CD4-positive, alpha-beta T cell treated with Interleukin-17A for 1 hour (primary cell): ENCODE measurements at places on chromosomes 16 and 17.

DNA sequence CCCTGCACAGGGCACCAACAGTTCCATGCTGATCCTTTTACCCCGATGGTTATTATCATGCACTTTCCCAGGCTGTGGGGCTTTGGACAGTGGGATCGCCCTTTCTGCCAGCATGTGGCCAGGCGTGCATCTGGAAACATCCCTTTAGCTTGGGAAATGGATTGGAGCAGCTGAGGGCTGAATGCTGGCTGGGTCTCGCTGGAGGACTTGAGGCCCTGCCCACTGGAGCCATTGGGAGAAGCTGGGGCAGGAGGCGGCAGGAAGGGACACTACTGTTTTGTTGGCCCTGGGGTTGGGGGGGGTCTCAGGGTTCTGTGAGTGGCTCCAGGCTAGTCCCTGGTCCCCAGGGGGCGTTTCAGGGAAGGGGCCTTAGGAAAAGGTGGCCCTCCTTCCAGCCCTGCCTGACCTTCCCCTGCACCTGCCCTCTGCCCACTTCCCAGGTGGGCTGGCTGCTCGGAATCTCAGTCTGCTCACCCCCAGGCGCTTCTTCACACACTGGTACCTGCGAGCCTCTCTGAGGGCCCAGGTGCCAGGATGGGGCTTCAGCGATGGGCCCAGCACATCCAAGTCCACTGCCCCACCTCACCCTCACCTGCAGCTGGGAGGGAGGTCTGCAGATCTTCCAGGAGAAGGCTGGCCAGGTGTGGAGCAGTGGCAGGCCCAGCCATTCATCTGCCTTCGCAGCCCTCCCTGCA lies 1.6 kb upstream of the ADGRG3 start:
- DNase-seq: no peak

- DNase-seq: no peak
Observed at GRCh38 chr17:4165301-4166010, 22.5 kb downstream of the CYB5D2 start.

GRCh38 chr17:14901376-14901775 lies 363.8 kb downstream of the PMP22 start:
- no peak for DNase-seq

- DNase-seq: no peak
Observed at GRCh38 chr17:32275060-32276042, 9.7 kb downstream of the RHBDL3 start.

- DNase-seq: no peak
Observed at GRCh38 chr17:49244839-49245238, 14.3 kb upstream of the PHOSPHO1 start.

DNA sequence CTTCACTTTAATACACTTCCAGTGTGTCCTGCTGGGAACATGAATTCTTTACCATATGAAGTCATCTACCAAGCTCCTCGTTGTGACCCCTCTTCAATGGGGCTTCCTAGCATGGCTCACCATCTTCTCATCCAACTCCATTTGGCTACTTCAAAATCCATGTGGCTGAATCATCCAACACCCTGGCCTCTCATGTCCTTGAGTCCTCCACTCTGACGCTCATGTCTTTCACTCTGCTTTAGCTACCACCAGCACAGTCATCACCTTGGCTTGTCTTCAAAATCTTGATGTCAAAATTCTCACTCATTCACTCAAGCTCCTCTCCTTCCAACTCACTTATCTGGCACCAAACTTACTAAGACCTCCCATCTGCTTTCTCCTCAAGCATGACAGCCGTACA lies 35.8 kb downstream of the AMFR start:
- DNase-seq: no peak

GRCh38 chr17:10608244-10608643 lies 48.9 kb downstream of the MYH3 start:
- DNase-seq: no peak

- DNase-seq: peak; percentile 79
Observed at GRCh38 chr17:75827308-75828075, 16.7 kb downstream of the UNC13D start.

DNA sequence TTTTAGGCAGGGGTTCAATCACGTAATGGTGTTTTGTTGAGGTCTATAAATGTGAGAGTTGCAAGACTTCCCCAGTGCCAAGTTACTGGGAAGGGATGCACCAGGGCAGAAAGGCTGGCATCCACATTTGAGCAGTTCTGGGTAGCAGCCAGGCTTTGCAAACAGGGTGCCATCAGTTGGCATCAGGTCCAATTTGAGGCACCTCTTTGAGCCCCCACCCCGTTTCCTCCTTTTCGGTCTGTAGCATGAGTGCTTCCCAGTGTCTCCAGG lies 142.6 kb upstream of the CACNG5 start:
- no peak for DNase-seq

- DNase-seq: no peak
Observed at GRCh38 chr16:66035096-66035495, 331.4 kb upstream of the CDH5 start.

DNA sequence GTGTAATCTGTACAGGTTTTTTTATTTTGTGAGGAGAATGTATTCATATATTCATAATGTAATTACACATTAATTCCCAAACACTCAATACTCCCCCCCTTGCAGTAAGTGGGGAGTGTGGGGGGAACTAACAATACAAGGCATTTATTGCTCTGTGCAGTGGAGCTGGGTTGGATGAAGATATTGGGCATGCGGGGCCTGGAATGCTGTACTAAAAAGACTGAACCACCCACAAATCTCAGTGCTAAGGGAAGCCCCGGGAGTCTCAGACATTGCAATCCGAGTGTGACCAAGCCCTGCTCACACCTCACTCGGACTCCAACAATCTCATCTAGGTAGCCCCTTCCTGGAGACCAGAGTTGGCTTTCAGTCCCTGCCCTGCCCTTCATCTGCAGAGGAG lies 6.0 kb downstream of the PLLP start:
- no peak for DNase-seq

GRCh38 chr16:50692999-50693781 lies at the start of gene NOD2:
NOD2 (plus strand) TSS chr16:50693606; CDS start chr16:50699496, 5,890 bp downstream.
- DNase-seq: peak; percentile 34

DNA sequence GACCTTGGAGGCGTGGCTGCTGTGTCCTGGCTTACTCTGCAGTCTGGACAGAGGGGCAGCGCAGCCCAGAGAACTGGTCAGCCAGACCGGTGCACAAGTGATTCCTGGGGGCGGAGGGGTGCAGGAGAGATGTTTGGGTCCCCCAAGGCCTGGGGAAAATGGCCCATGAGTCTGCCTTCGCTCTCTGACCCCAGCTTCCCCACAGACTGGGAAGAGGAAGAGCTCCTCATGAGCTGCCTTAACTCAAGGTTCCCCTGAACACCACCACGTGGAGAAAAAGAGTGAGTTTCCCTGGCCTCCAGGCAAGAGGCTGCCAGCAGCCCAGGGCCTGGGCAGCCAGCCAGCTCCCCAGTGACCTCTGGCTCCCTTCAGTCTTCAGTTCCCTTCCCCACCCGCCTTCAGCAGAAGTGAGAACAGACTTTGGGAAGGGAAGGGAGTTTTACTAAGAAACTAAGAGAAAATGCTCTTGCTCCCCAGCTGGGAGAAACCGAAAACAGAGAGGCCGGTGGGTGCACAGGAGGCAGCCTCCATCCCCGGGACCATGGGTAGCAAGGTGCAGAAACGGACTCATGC lies 2.0 kb upstream of the C17orf99 start:
- DNase-seq: no peak

GRCh38 chr16:67391424-67392300 lies 1.6 kb downstream of the TPPP3 start:
- no peak for DNase-seq

DNA sequence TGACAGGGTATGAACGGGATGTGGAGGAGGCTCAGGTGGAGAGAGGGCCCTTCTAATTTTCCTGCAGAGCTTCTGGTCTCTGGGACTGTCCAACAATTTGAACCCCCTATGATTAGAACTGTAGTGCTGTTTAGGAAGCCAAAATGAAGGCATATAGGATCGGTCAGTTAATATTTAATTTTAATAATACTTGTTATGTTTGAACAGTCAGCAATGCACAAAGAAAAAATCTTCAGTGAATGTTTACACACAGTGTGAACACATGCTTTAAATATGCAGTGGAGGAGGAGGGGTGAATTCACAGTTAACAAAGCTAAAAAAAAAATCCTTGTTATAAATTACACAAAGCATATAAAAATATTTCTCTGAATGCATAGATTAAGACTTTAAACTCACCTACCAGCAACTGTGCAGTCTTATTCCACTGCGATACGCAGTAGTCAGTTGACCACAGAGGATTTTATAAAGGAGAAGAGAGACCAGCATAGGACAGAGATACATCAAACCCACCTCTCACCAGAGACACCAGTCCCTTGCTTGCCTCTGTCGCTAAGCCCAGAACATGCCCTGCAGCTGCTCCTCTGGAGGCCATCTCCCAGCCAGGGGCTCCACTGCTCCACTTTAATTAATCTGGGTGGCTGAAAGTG lies 14.6 kb downstream of the ANKRD40 start:
- no peak for DNase-seq

- no peak for DNase-seq
Observed at GRCh38 chr17:74953134-74953687, 17.5 kb downstream of the OTOP3 start.

- no peak for DNase-seq
Observed at GRCh38 chr16:17414421-17414820, 56.3 kb downstream of the XYLT1 start.

DNA sequence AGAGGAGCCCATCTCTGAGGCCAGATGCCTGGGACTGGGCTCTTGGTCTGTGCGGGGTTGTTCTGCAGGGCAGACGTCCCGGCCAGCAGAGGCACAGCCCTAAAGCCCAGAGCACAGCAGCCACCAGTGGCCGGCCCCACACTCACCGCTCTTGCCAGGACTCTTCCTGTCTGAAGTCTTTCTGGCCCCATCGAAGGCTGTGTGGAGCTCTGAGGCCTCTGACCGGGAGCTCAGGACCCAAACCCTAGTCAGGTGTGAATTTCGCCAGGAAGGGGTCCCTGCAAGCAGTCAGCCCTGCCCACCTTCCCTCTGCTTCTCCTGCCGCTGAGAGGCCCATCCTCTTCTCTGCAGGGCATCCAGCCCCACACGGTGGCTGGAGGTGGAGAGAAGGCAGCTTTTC lies 10.7 kb downstream of the ACSF3 start:
- DNase-seq: no peak

DNA sequence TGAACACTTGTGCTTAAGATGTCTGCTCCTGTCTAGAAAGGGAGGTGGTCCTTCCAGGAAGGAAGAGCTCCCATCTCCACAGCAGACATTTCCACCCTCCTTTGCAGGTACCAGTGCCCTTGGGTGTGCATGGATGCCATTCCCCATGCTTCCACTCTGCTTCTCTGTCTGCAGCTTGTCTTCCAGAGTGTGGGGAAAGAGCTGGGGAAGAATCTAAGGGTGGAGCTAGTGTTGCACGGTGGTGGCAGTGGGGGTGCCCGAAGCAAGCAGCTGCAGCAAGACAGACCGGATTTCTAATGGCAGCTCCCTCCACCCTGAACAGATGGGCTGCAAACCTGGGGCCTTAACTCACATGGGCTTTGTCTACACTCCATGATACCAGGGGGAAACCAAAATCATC lies 22.6 kb upstream of the HOXB13 start:
- no peak for DNase-seq

- no peak for DNase-seq
Observed at GRCh38 chr16:2191446-2191706, 5.0 kb downstream of the CASKIN1 start.

- no peak for DNase-seq
Observed at GRCh38 chr17:66411520-66411919, 109.1 kb downstream of the PRKCA start.

GRCh38 chr17:56665864-56666263 lies 72.4 kb downstream of the NOG start:
- no peak for DNase-seq

GRCh38 chr16:12406926-12407690 lies 396.6 kb downstream of the CPPED1 start:
- DNase-seq: no peak

- peak; percentile 88 for DNase-seq
Observed at GRCh38 chr16:47037746-47038458, 64.4 kb upstream of the DNAJA2 start.

DNA sequence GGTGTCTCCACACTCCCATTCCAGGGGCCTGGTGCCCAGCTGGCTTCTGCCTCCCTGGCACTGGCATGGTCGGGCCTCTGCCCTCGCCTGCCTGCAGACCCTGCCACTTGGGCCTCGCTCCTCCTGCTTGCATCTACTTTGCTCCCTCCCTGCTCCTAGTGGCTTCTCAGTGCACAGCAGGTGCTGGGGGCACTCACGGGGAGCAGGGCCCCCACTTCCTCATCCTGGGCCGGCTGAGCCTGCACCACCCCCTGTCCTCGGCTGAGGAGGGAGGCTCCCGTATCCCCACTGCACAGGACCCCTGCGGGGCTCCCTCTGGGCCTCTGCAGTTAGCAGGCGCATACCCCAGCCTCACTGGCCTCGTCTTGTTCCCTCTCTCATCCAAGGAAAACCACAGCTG lies 35.2 kb downstream of the CIBAR2 start:
- DNase-seq: no peak

DNA sequence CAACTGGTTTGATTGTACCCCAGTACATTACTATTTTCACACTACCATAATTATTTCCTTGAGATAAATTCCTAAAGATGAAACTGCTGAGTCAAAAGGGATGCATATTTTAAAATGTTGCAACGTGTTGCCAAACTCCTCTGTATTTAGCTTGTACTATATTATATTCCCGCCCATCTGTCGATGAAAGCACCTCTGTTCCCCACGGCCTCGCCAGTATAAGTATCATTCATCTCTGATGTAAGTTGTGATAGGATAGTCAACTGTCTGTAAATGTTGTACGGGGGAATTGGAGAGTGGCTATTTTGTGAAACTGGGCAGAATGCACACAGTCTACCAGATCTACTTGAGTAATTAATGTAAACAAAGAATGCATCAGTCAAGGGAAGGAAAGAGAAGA lies 47.7 kb upstream of the TNRC6A start:
- DNase-seq: no peak

DNA sequence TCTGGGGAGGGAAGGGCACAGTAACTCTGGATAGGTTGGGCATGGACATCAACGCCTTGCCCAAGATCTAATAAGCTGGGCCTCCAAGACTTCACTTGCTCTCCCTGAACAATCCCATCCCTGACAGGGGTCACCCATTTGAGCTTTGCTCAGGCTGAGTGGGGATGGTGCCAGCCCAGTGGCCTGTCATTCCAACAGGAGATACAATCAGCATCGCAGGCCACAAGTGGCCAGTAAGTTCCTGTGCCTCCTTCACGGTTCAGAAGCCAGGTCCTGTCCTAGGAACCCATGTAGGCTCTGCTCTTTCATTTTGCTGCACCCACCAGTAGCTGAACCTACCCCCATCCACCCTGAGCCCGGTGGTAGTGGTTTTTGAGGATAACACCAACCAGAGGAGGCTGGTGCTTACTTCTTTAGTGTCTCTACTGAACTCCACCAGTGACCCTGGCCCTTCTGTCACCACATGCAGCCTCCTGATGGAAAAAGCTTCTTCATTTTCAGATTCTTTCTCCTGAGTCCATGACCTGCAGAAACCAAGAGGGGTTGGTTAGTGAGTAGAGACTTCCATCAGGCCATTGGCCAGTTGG lies 14.9 kb downstream of the PLEKHG4 start:
- no peak for DNase-seq

GRCh38 chr17:17849845-17850373 lies 13.1 kb upstream of the SREBF1 start:
- peak; percentile 84 for DNase-seq

DNA sequence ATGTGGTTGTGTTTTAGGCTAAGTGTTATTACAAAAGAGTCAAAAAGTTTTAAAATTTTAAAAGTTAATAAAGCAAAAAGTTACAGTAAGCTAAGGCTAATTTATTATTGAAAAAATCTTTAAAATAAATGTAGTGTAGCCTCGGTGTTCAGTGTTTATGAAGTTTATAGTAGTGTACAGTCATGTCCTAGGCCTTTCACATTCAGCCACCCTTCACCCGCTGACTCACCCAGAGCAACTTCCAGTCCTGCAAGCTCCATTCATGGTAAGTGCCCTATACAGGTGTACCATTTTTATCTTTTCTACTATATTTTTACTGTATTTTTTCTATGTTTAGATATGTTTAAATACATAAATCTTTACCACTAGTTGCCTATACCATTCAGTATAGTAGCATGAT lies 98.5 kb upstream of the RPRML start:
- DNase-seq: no peak
